Stimulated activated CD8-positive, alpha-beta memory T cell treated with anti-CD3 and anti-CD28 coated beads, Interleukin-4, amount 100 ng/mL, for 4 hours (primary cell): ENCODE measurements at places on chromosomes 2 and 18.

DNA sequence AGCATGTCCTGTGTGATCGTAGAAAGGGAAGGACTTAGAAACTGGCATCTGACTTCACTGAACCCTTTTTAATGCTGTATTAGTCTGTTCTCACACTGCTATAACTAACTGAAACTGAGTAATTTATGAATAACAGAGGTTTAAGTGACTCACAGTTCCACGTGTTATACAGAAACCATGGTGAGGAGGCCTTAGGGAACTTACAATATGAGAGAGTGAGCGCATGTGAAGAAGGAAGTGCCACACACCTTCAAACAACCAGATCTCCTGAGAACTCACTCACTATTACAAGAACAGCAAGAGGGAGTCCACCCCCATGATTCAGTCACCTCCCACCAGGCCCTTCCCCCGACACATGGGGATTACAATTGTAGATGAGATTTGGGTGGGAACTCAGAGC is 811.3 kb downstream of the CPS1 start:
- DNase-seq = no peak

- no peak for DNase-seq
Observed at GRCh38 chr2:118255771-118256372, 167.6 kb downstream of the INSIG2 start.

- DNase-seq = no peak
Observed at GRCh38 chr2:149727927-149728326, 140.4 kb upstream of the MMADHC start.

- DNase-seq = no peak
Observed at GRCh38 chr2:97735161-97735561, 21.8 kb downstream of the ZAP70 start.

- no peak for DNase-seq
Observed at GRCh38 chr2:174802459-174802858, 38.2 kb upstream of the CHRNA1 start.

- DNase-seq = no peak
Observed at GRCh38 chr2:467892-468647, 180.2 kb upstream of the ALKAL2 start.

DNA sequence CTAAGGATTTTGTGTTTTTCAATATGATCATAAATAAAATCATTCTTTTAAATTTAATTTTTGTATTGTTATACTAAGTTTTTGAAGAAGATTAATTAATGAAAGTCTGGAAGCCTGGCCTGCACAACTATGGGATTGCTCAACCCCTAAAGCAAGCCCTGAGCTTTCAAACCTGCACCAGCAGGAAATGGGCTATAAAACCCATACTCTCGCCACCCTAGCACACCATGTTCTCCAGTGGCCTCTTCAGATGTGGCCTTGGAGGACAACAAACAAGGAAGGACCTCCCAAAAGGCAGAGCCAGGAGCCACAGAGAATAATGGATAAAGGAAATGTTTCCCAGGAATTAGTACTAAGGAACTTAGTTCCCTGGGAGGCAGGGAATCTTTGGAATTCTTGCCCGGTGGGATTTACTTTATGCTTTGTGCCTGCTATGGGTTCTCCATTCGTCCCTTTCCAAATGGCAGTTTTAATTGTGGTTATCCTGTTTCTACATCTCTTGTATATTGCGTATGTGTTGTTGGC is 212.5 kb downstream of the ZFP36L2 start:
- DNase-seq = no peak

DNA sequence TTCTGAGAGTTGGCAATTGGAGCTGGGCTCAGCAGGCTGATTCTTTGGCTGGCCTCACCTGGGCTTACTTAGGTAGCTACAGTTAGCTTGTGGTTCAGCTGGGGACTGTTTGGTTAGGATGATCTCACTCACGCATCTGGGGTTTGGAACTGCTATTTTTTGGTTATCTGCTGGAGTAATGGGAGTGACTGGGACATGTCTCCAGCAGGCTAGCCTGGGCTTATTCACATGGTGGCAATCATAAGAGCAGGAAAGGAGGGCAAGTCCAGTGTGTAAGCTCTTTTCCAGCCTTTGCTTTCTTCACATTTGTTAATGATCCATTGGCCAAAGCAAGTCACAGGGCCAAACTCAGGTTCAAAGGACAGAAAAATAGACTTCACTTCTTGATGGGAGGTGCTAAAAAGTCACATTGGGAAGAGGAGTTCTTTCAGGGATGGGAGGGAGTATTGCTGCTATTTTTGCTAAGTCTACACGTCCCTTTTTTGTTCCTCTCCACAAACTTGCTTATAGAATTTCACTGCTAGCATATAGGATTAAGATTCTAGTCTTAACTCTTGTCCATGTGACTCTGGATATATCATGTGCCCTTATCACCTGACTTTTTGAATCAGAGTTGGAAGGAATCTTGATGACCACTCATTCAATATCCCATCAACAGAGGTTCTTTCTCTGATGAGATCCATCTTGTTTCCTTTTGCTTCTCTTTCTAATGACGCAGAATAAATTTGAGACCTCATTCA is 174.0 kb downstream of the ZFP36L2 start:
- DNase-seq = no peak

DNA sequence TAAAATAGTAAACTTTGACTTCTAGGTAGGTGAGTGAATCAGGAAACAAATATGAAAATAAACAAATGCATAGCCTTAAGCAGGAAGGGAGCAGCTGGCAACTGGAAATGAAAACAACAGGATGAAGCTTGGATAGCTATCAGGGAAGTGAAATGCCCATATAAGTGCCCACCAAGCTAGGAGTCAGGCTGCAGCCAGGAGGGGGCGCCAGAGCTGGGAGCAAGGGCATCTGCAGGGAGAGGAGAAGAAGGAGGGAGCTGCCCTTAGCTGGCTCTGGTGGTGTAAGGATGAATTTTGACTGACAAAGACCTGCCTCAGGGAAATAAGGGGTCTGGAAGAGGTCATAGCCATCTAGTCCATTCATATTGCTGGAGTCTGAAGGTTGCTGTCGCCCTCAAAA is 298.3 kb downstream of the TDRD15 start:
- no peak for DNase-seq

- no peak for DNase-seq
Observed at GRCh38 chr18:25080211-25080610, 271.8 kb downstream of the ZNF521 start.

- no peak for DNase-seq
Observed at GRCh38 chr2:79159030-79159429, 523 bp downstream of the REG3A start.

- no peak for DNase-seq
Observed at GRCh38 chr2:215352602-215353001, 40.7 kb downstream of the ATIC start.

- DNase-seq = no peak
Observed at GRCh38 chr2:127654838-127655175, 8.9 kb downstream of the GPR17 start.

GRCh38 chr2:23656597-23656973 is 270.3 kb downstream of the ATAD2B start:
- DNase-seq = no peak
